KBM-7 (cell line): ENCODE measurements at places on chromosomes 2 and 18.

- peak; percentile 39 for DNase-seq
These were observed 208.3 kb upstream of the FANCL start for GRCh38 chr2:58449286-58450010.

DNA sequence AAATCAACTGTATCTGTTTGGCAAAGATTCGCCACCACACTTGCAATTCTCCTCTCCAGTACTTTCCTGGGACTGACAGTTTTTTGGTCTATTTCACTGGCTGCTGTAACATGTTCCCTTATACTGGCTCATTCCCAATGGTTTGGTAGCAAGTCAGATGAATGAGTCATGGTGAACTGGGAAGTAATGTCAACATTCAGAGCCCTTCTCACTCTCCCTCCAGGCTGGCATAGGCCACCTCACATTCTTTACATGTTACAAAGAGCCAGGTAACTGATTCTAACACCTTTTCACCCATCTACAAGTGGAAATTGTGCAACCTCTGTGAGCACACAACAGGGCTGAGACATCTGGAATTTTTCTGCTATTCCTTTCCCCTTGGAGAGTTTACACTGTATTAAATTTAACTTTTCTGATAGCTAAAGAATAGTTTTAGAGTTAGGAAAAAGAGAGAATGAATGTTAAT lies 111.3 kb upstream of the TLK1 start:
- no peak for DNase-seq

GRCh38 chr2:113756355-113757137 lies at the start of gene SLC35F5:
Gene SLC35F5 (minus strand): TSS chr2:113756642. CDS start chr2:113756409, 233 bp downstream.
- DNase-seq = peak; percentile 96

- peak; percentile 78 for DNase-seq
These were observed 123.5 kb upstream of the LGALSL start for GRCh38 chr2:64330281-64331113.

DNA sequence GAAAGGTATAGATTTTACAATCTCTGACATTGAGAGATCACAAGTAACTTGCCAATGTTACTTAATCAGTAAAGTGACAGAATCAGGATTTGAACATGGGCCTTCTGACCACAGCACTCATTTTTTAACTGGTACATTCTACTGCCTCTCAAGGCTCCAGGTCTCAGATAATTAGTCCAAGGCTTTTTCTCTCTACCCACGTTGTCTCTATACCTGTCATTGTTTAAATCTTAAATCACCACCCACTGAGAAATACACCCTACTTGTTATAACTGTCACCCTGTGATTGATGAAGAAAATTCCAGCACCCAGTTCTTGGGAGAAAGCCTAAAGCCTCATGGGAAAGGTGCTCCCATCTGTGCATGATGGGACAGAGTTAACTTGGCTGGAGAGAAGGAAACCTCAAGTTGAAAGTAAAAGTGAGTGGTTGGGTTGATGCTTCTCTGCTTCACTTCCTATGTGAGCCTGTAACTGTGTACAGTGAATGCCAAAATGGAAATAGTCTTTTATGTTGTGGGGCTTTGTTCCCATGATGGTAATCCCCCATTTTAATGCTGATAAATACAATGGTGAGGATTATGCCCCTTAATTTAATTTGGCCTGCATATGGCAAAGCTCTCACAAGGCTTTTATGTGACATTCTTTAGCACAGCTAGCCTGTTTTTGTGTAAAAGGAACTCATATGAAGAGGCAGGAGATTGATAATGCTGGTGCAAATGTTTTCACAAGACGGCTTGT lies 190.1 kb upstream of the SP5 start:
- DNase-seq = no peak

GRCh38 chr18:1564793-1565192 lies 660.1 kb downstream of the ADCYAP1 start:
- DNase-seq = no peak

GRCh38 chr2:147818741-147819140 lies 26.1 kb upstream of the ACVR2A start:
- DNase-seq = no peak

GRCh38 chr2:108449410-108450130 lies 564 bp downstream of the GCC2 start:
- no peak for DNase-seq

DNA sequence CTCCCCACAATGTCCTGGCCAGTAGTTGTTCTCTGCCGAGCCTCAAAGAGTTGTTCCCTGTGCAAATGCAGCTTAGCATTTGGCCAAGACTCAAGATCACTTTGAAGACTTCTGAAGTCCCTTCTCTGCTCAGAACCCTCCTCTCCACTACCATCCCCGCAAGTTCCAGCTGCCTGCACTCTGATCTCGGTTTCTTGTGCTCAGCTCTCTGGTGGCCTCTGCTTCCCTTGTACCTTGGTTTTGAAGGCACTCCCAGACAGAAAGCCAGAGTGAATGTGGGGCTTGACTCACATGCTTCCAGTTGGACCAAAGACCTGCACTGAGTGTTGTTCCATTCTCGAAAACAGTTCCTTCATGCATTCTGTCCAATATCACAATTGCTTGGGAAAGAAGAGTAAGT lies 28.6 kb downstream of the CRACDL start:
- DNase-seq = no peak

- DNase-seq = no peak
These were observed 48.7 kb upstream of the KCNF1 start for GRCh38 chr2:10863047-10863446.

- no peak for DNase-seq
These were observed 216.4 kb upstream of the OSR1 start for GRCh38 chr2:19574778-19575260.

DNA sequence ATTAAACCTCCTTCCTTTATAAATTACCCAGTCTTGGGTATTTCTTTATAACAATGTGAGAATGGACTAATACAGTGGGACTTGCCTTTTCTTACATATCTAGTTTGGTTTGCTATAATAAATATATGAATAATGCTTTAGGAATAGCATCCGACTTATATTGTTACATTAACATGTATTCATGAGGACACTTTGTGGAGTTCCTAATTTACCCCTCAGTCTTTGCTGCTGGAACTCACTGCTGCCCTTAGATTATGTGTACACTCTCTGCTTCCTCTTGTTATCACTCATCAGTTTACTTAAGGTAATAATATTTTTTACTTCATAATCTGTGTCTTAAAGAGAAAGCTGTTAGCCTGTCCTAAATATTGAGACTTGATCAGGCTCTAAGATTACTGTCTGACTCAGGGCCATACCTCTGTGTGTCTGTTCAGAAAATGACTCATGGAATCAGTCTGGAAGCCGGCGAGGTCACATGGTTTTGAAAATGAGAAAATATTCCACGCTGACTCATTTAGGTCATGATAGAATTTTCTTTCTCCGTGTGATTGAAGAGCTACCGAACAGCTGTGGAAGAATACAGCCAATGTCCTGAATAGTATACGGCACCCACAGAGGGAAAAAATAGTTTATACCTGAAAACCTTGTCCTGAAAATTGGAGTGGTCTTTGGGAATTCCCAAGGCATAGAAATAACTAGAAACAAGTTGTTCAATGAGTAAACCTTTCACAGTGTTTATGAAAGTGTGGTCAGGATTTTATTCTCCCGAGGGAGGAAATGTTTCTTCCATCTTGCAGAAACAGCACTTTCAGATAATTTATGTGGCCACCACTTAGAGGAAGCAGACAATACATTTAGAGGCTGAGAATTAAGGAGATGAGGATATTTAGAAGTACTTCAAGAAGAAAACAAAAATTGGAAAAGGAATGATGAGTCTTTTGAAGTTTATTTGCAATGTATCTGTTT lies 156.4 kb downstream of the DSEL start:
- DNase-seq = no peak

DNA sequence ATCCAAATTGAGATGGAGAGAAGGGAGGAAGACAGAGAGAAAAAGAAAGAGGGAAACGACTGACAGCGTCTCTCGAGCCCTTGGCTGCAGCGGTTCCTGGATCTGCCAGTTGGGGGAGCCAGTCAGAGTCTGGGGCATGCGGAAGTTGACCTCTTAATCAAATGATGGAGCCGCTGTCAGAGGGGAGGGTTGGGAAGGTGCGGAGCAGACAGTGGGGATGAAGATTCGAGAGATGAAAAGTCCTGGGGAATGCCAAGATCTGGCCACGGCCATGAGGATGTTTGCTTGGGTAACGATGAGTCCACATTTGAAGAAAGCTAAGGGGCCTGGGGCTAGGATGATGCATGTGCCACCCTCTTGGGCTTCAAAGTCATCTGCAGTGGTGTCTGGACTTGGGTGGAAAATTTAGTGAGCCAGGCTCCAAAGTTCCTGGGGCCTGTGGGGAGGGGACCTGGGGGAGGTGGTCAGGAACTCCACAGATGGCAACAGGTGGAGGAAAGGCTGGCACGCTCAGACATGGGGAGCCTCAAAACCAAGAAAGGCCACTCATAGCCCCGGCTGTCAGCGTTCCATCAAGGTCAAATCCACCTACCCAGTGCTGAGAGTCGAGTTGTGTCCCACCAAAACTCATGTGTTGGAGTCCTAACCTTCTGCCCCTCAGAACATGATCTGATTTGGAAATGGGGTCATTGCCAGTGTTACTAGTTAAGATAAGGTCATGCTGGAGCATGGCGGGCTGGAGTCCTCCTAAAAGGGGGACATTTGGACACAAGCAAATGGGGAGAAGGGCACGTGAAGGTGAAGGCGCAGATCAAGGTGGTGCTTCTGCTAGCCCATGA lies 200.1 kb downstream of the NDUFA10 start:
- DNase-seq = peak; percentile 1

GRCh38 chr2:31212659-31213600 lies 4.4 kb downstream of the CAPN14 start:
- DNase-seq = no peak

- DNase-seq = peak; percentile 67
These were observed 72.6 kb upstream of the THUMPD2 start for GRCh38 chr2:39851651-39852110.

DNA sequence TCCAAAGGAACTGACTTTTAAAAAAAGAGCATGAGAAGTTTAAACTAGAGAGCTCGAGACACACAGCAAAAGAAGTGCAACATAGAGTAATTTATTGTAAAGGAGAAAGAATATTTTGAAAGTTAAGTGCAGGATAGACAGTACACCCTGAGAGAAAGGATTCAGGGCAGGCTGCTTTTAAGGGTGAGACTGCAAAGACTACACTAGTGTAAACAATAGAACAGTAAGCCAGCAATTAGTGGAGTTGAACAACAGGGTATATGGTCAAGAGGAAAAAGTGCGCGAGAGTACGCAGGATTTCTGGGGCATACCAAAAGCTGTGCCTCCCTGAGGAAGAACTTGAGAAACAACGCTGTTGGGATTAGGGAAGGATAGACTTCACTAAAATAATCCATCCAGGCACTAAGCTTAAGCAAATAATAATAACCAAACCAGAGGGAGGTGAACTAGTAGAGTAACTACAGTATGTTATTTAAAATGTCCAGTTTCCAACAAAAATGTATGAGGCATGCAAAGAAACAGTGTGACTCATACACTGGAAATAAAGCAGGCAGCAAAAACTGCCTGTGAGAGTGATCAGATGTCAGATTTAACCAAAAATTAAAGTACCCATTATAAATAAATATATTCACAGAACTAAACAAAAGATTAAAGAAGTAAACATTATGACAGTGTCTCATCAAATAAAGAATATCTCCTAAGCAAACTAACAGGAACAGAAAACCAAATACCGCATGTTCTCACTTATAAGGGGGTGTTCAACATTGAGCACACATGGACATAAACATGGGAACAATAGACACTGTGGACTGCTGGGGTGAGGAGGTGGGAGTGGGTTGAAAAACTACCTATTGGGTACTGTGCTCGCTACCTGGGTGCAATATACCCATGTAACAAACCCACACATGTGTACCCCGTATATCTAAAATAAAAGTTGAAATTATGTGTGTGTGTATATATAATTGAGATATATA lies 40.5 kb upstream of the EMILIN2 start:
- DNase-seq = no peak

DNA sequence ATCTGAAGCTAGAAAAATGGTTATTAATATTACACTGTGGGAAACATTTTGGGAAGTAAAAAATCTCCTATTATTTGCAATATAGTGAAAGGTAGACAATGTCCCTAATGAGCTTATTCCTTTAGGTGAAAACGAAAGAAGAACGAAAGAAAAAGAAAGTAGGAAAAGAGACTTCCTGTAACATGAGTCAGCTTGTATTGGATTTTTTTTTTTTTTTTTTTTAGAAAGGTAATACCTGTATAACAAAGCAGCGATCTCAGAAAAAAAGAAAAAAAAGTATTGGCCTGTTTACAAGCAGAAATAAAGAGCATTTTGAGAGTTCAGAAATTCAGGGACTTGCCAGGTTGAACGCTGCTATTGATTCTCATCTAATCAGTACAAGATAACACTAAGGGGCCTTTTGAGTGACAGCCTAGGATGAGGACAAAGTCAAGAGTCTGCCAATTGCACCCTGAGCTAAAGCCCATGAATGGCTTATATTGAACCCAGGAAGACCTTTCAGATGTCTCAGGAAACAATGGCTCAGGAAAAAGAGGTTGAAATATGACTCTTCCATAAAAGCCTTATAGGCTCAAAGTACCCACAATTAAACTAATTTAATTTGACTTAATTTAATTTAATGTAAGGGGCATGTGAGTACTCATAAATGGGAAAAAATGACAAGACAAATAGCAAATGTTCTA lies 615.6 kb upstream of the CDH2 start:
- no peak for DNase-seq

DNA sequence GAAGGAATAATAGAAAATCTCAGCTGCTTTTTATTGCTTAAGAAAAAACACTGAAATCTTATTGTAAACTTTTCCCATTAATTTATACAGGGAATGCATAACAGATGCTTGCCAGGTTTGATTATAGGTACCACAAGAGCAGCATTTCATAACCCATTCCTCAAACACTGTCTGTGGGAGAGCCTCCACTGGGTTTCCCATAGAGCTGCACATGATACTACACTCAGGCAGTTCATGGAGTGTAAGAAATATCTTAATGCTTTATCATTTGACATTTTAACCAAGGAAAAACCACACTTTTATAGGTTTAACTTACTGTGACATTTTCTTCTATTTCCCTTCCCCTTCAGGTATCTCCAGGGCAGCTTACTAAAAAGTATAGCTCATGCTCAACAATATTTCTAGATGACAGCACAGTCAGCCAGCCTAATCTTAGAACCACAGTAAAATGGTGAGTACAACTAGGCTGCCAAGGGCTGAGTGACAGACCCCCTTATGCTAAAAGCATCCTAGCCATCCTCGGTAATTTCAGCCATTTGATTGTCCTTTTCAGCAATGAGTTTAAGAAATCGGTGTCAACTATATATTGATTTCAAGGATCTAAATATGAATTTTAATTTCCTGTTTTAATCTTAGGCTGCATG lies 22.3 kb downstream of the CCNYL1 start:
- no peak for DNase-seq

GRCh38 chr2:46798041-46798440 lies 117.6 kb downstream of the MCFD2 start:
- no peak for DNase-seq

- peak; percentile 12 for DNase-seq
These were observed 187.2 kb upstream of the FANCL start for GRCh38 chr2:58428096-58429013.

- no peak for DNase-seq
These were observed 10.1 kb downstream of the TWIST2 start for GRCh38 chr2:238857959-238858358.
